Mesothelial cell of epicardium (in vitro differentiated cells): ENCODE measurements at places on chromosomes 5 and 9.

DNA sequence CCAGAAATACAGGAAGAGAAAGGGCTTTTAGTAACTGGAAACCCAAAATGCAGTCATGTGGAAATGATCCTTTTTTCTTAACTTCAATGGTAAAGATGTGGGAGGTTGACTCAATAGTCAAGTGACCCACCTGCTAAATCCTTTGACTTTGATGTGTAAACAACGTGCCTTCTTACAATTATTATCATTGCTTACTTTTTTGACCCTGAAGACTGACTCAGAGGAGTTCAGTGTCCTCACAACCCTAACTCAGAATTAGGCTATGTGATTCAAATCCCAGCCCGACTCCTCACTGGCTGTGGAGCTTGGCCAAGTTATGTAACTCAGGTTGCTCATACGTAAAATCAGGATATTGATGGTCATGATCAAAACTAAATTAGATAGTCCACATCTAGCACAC is 27.9 kb downstream of the ANXA1 start:
- DNase-seq, result no peak

GRCh38 chr5:135535820-135536801 is at the start of gene NEUROG1:
TSS of gene NEUROG1 (minus strand) at chr5:135535964. CDS start at chr5:135535690, 274 bp downstream.
- no peak for DNase-seq

DNA sequence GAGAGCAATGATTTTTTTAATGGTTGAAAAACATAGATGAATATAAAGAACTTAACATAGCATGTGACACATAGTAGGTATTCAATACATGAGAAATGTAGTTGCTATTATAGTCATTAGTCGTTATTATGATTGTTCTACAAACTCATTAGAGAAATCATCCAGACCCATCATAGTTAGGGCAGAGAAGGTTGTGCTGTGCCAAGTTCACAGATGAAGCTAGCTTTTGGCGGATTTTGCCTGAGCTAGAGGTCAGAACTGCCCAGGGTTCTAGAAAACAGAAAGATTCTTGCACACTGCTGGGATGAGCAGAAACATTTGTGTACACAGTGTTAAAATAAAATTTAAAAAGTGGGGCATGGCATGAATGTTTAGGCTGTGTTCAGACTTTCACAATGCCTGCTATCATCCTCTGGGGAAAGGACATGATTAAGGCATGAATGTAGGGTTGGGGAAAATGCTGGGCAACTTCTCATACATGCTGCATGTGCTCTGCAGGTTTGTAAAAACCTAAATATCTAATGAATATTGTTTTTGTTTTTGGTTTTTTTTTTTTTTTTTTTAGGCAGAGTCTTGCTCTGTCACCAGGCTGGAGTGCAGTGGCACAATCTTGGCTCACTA is 33.3 kb upstream of the RAD23B start:
- DNase-seq, result no peak

DNA sequence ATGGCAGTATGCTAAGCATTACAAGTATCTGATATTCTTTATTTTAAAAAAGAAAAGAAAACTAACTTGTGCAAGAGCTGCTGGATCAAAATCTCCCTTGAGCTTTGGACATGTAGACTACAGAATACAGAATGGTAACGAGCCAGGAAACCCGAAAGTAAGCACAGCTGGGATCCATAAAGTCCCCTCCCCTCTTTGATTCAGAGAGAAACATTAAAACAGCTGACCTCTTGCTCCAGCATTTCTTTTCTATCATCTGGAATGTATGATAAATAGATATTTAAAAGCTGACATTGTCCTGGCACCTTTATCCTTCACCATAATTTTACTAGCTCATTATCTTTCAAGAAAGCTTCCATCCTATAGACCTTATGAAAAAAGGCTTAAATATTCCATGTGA is 28.2 kb upstream of the LPAR1 start:
- no peak for DNase-seq

DNA sequence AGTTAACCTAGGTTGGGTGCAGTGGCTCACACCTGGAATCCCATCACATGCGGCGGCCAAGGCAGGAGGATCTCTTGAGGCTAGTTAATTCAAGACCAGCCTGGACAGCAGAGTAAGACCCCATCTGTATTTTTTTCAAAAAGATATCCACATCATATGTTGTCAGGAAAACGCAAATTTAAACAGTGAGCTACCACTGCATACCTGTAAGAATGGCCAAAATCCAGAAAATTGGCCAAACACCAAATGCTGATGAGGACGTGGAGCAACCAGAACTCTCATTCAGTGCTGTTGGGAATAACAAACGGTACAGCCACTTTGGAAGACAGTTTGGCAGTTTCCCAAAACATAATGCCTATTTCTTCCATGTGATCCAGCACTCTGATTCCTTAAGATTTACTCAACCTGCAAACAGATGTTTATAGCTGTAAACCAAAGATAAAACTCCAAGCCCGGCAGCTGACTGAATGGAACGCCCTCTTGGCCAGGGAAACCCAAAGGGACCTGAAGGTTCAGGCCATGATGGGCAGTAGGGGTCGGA is 12.4 kb downstream of the CEL start:
- DNase-seq, result no peak

- no peak for DNase-seq
Measured at GRCh38 chr9:123687246-123687751, 242.6 kb downstream of the DENND1A start.

- peak; percentile 59 for DNase-seq
Measured at GRCh38 chr9:93072383-93072795, 13.9 kb downstream of the SUSD3 start.

- no peak for DNase-seq
Measured at GRCh38 chr9:117303643-117304230, 111.1 kb downstream of the ASTN2 start.

GRCh38 chr5:43043400-43043756 is 3.3 kb upstream of the ANXA2R start:
- DNase-seq, result no peak

GRCh38 chr9:69874301-69875060 is 53.9 kb downstream of the CFAP95 start:
- DNase-seq, result no peak

GRCh38 chr5:112353678-112354077 is 65.4 kb downstream of the EPB41L4A start:
- DNase-seq, result no peak

- DNase-seq, result no peak
Measured at GRCh38 chr5:59724482-59725391, 168.8 kb downstream of the PDE4D start.

- DNase-seq, result no peak
Measured at GRCh38 chr5:73114044-73114688, 6.2 kb upstream of the TMEM171 start.

GRCh38 chr9:113988385-113989016 is 89.6 kb downstream of the AMBP start:
- DNase-seq, result no peak

DNA sequence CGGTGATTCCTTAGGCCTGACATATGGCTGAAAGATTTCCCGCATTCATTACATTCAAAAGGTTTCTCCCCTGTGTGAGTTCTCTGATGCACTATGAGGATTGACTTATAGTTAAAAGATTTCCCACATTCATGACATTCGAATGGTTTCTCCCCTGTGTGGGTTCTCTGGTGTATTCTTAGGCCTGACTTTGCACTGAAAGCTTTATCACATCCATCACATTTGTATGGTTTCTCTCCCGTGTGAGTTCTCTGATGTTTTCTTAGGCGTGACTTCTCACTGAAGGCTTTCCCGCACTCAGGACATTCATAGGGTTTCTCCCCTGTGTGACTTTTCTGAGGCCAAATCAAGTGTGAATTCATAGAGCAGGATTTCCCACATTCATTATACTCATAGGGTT is 35.8 kb downstream of the ZNF782 start:
- DNase-seq, result no peak

GRCh38 chr5:94240596-94240992 is 377.8 kb downstream of the KIAA0825 start:
- no peak for DNase-seq

DNA sequence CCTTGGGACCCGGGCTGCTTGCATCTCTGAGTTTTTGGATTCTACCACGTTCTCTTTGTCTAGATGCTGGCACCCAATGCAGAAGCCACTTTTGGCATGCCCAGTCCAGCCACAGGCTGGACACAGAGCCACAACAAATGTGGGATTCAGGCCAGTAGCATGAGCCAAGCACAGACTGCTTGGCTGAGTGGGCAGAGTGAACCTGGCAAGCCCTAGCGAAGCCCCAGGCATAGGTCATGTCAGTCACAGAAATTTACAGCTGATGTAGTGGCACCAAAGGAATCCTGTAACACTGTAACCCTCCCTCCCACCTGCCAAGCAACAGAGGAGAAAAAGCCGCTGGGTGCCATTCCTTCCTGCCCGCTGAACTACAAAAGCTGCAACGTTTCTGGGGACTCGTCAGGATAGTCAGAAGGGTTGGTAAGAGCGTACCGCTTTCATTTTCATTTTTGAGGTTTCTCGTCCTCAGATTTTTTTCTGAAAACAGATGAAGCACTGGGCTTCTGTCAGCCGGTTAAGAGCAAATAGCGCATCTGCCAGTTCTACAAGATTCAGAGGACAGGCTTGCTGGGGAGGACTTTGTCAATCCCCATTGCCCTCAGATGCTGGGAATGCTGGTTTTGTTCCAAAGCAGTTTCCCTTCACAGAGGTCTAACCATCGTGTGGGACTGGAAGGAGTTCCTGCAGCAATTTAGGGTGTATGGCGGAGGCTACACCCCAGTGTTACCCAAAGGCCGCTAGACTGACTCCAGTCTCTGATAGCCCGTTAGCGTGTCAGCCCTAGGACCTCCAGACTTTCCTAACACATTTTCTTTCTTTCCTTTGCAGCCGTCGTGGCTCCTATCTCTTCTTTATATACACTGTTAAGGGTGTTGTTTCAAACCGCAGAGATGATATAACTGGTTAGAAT is 399.0 kb downstream of the HTR1A start:
- DNase-seq, result no peak

GRCh38 chr5:135051872-135052271 is 17.8 kb upstream of the PITX1 start:
- no peak for DNase-seq

DNA sequence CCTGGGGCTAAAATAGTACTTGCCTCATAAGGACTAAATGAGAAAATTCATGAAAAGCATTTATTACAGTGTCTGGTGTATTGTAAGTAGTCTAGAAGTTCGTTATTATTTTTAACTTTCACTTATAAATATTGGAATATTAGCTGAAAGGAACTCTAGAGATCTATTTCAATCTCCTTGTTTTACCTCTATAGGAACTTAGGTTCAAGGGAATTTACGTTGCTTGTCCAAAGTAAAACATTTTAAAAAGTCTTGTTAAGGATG is 55.5 kb downstream of the GARNL3 start:
- DNase-seq, result no peak

GRCh38 chr9:33320230-33320567 is 29.9 kb downstream of the NFX1 start:
- no peak for DNase-seq

DNA sequence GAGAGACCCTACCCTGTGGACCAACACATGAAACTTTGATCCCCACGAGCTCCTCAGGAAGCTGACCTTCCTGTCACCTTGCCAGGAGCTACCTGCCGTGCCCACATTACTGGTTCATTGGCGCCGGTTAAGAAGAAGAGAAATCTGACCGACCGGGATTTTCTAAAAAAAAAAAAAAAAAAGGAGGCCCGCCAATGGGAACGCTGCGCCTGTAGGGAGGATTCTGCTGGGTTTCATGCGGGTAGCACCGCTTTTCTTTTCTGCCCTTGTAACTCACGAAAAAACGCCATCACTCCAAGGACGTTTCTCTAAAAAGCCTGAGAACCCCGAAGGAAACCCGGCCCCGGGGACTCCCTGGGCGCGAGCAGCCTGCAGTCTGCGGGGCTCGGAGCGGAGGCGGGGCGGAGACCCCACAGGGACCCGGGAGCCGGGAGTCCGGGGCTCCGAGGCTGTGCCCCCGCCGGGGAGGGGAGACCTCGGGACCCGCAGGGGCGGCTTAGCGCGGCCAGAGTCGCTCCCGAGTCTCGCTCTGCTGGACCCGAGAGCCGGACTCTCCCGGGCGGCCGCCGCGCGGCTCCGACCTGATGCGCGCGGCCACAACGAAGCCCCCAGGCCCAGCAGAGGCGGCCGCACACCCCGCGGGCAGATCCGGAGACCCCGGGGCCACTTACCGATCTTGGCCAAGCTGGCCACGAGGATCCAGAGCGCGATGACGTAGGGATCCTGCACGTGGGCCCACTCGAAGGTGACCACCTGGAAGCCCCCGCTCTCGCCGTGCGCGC is 617 bp downstream of the SLC9A3 start:
- DNase-seq, result no peak

- no peak for DNase-seq
Measured at GRCh38 chr5:109921735-109922380, 232.1 kb downstream of the MAN2A1 start.

- no peak for DNase-seq
Measured at GRCh38 chr9:68800836-68801235, 95.8 kb downstream of the PIP5K1B start.

GRCh38 chr5:28648108-28648507 is 1609.7 kb upstream of the CDH9 start:
- DNase-seq, result no peak

DNA sequence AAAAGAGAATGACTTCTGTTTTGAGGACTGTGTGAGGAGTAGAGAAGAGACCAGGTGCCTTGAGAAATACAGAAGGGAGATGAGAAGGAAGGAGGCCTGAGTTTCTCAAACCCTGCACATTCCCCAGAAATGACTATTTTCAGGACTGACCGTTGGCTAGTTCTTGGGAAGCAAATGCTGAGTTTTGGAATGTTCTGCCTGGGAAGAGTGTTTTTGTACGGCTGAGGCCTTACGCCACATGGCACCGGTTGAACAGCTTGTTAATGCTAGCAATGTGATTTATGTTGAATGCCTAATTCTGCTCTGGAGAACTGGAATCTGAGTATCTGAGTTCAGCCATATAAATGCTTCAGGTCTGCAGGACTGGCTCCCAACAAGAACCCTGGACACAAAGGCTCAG is 152.7 kb upstream of the ADAMTS16 start:
- DNase-seq, result no peak

DNA sequence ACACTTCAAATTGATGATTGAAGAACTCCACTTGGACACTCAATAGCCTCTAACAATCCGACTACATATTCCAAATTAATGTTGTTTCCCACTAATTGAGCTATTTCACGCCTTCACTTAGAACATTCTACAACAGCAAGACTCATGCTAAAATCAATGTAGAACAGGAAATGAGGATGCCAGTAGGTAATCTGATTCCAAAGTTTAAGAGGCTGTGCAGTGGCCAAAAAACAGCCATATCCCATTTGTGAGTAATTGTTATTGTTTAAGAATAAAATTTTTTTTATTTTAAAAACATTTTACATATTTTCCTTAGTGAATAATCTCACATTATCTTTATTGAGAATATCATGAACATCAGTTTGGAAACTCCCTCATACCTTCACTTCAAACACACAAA is 35.7 kb upstream of the GHR start:
- DNase-seq, result no peak

- DNase-seq, result no peak
Measured at GRCh38 chr5:145975361-145976066, 39.1 kb downstream of the SH3RF2 start.

GRCh38 chr9:72627956-72628540 is 106.6 kb downstream of the TMC1 start:
- no peak for DNase-seq

GRCh38 chr5:32098291-32098690 is 75.8 kb downstream of the GOLPH3 start:
- DNase-seq, result no peak
